ENCODE measurements at places on chromosomes 4 and X.

- DNase-seq = no peak
Measured at GRCh38 chr4:16140231-16140878, 56.5 kb upstream of the PROM1 start.

- no peak for DNase-seq
Measured at GRCh38 chr4:77367638-77368037, 210.6 kb downstream of the CCNG2 start.

DNA sequence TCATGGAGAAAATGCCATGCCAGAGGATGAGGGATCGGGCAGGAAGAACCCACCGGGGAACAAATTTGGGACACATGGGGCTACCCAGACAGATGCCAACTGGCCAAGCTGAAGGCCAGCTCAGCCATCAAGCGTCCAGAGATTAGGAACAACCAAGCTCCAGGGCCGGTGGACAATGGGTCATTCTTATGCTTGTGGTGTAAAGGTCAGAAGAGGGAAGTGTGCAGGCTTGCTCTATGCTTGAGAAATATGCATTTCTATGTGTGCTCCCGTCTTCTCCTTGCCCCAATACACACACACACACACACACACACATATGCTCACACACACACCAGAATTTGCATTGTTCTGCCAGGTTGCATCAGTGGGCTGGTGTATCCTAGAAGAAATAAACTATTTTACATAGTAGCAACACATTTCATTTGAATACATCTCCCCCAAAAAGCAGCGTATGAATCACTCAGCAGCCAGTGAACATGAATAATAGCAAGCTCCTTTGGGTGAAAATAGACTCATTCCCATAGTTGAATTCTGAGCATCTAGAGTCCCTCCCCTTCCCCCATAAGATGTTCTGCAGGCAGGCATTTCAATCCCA lies 201.9 kb upstream of the PPARGC1A start:
- DNase-seq = no peak

DNA sequence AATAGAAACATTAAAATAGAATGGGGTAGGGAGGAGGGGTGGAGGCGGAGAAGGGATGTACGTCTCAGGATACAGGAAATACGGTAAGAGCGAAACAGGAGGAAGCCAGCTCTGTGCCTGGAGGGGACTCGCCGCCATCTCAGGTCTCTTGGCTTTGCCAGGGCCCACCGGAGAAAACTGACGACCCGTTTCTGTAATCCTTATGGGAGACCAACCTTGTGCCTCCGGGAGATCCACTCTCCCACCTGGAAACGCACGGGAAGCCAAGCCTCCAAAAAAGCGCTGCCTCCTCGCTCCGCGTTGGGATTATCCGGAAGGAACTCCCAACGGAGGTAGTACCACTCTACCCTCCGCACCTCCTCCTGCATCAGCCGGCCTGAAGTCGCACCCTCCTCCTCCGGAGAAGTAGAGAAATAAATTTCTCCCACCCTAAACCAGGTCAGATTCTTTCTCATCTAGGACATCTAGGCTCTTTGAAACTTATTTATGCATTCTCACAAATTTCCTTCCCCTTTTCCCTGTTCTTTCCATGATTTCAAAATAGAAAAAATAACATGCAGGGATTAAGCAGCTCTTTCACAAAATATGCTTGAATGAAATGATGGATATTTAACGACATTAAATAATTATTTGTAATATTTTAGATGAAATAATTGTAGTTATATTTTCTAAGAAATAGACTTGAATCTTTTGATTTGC lies at the start of gene NBDY:
Gene NBDY (plus strand): TSS at position 92 of the 699 bp plus-strand sequence. CDS start 111 bp downstream, at position 203.
- DNase-seq = no peak

DNA sequence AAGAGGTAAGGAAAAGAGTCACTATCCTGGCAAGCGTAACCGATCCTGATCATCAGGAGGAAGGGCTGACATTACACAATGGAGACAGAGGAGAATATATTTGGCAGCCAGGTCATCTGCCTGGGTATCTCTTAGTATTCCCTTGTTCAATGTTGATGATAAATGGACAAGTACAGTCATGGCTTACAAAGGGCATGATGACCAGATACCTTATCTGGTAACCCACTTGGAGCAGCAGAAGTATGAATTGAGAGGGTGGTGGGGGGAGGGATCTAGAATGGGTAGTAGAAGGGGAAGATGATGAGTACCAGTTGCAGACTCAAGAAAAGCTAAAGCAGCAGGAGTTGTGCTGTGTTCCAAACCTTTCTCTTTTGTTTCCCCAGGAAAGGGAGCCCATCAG lies 17.3 kb downstream of the F8 start:
- DNase-seq = no peak

- DNase-seq = no peak
Measured at GRCh38 chr4:151197247-151197646, 79.7 kb upstream of the PRSS48 start.

DNA sequence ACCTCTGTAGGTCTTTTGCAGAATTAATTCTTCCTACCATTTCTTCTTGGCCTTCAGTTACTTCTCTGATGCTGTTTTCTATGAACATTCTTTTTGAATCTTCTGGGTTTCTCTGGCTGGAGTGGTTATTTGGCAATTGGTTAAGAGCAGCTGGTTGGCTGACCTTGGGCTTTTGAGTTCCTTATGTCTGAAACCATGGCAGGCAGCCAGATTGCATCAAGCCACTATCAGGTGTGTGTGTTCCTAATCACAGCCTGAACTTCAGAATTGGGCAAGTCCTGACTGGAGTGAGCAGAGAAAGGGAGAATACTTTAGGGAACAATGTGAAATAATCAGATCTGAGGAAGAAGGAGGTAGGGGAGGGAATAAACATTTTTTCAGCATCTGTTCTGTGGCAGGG lies 90.2 kb downstream of the ARHGAP10 start:
- no peak for DNase-seq

GRCh38 chrX:22135171-22135711 lies 103.1 kb downstream of the PHEX start:
- no peak for DNase-seq

GRCh38 chr4:38090455-38091246 lies 130.5 kb downstream of the PTTG2 start:
- DNase-seq = no peak

DNA sequence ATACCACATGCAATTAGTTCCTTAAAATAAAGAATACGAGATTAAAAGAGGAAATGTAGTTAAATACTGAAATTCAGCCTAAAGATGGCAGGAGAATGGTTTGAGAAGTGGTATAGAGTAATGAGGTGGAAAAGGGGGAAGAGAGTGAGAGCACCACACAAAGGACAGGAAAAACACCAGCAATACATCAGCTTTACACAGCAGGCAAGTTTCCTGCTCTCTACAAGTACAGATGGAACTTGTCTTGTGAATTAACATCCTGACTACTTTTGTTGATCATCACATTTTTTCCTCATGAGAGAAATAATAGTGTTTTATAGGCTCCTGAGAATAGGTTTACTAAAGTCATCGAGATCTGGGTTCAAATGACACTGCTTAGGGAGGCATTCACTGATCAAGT lies 2.9 kb upstream of the UNC5C start:
- no peak for DNase-seq

GRCh38 chr4:156976147-156976546 lies 4.5 kb upstream of the PDGFC start:
- no peak for DNase-seq

- DNase-seq = no peak
Measured at GRCh38 chr4:135244696-135245095, 1043.1 kb upstream of the PABPC4L start.

DNA sequence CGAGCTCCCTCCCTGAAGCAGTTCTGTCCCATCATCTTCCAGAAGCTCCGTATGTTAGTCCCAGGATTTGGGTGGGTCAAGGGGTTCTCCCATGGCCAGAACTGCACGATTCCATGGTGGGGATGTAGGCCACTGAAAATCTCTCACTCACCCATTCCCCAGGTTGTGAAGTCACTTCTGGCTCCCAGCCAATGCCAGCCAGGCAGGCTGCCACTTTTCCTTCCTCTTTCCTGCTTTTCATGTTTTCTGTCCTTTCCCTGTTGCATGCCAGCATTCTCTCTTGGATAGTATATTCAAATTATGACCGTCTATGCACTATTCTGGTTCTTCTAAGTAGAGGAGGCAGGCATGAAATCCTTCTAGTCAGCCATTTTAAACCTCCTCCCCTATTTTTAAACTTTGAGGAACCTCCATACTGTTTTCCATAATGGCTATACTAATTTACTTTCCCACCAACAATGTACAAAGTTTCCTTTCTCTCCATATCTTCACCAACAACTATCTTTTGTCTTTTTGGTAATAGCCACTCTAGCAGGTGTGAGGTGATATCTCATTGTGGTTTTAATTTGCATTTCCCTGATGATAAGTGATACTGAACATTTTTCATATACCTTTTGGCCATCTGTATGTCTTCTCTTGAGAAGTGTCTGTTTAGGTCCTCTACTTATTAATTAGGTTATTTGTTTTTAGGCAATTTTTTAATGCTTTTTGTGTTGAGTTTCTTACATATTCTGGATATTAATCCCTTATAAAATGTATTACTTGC lies 182.1 kb upstream of the TET2 start:
- no peak for DNase-seq

GRCh38 chrX:147570483-147570882 lies 341.2 kb upstream of the FMR1 start:
- DNase-seq = no peak

- DNase-seq = no peak
Measured at GRCh38 chrX:72271091-72271788, 5.8 kb downstream of the RPS4X start.

DNA sequence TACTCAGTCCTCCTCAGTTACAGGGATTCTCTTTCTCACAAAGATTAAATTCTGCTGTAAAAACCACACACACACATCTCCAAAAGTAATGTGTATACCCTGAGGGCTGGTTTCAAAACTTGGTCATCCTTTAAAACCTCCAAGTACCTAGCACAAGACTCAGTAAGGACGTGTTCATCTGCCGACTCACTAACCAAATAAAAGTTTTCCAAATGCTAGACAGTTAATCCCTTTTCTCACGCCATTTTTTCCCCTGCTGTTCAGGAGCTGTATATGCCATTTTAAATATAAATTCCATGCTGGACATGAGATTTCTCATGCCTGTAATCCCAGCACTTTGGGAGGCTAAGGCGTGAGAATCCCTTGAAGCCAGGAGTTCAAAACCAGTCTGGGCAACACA lies 3.9 kb upstream of the SAT1 start:
- DNase-seq = no peak

GRCh38 chrX:21047034-21047455 lies 327.2 kb upstream of the CNKSR2 start:
- no peak for DNase-seq

DNA sequence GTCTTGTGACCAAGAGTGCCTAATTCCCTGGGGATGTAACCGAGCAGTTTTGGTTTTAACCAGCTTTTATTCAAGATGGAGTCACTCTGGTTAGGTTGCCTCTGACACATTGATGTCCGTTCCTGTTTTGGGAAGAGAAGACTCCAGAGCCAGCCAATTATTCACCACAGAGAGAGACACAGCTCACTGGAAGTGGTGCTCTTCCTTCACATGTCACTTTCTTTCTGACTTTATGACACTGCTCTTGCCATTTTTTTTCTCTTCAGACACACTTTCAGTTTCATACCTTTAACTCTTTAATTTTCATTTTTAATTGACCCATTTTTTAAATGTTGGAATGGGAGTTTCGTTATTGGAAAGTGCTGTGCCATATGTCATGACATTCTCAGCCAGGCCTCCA lies 418.4 kb upstream of the FSTL5 start:
- DNase-seq = no peak

DNA sequence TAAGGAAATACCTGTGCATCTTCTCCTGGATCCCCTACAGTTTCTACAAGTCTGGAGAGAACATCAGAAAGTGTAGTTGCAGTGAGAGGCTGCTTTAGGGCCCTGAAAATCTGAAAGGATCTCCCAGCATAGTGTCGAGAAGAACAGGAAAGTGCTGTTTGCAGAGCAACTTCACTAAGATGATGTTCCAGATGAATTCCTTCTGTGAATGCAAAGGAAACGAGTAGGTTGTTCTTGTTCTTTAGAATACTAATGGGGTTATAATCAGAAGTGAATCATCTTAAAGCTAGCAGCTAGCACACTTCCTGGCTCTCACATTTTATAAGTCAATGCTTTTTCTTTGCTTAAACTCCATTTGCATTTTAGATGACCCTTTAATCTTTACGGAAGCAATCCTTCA lies 53.7 kb downstream of the ZAR1 start:
- no peak for DNase-seq

DNA sequence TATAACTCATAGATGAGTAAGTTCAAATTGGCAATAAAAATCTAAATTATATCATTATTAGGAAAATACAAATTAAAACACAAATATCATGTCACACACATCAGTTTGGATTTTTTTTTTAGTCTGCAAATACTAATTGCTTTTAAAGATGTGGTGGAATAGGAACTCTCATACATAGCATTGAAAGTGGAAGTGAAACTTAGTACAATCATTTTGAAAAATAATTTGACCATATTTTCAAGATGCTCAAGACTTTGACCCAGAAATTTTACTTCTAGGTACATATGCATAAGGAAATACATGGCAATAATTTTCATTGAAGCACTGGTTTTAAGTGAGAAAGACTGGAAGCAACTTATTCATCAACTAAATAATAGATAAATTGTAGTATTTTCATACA lies 147.5 kb upstream of the SMIM31 start:
- no peak for DNase-seq

GRCh38 chrX:40539214-40540142 lies 41.3 kb upstream of the ATP6AP2 start:
- peak; percentile 44 for DNase-seq

GRCh38 chr4:111921714-111922113 lies 223.5 kb upstream of the FAM241A start:
- no peak for DNase-seq

DNA sequence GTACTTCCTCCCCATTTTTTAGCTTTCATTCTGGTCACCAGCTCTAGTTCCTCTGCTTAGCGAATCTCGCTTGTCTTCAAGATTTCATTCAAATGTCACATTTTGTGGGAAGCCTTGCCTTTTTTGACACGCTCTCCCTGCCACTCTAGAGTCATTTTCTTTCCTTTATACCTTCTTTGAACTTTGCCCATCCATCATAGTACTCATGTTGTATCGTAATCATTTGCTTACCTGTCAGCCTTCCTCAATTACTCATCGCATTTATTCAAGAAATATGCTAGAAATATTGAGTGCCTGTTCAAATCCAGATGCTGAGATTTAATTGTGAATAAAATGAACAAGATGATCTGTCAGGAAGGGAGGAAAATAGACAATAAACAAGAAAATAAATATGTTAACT lies 21.8 kb downstream of the TSPAN7 start:
- DNase-seq = no peak

- no peak for DNase-seq
Measured at GRCh38 chrX:56248492-56248891, 16.3 kb downstream of the KLF8 start.

- DNase-seq = no peak
Measured at GRCh38 chr4:118032691-118033090, 1.6 kb upstream of the NDST3 start.

- DNase-seq = no peak
Measured at GRCh38 chr4:236028-236427, 69.2 kb downstream of the ZNF732 start.

DNA sequence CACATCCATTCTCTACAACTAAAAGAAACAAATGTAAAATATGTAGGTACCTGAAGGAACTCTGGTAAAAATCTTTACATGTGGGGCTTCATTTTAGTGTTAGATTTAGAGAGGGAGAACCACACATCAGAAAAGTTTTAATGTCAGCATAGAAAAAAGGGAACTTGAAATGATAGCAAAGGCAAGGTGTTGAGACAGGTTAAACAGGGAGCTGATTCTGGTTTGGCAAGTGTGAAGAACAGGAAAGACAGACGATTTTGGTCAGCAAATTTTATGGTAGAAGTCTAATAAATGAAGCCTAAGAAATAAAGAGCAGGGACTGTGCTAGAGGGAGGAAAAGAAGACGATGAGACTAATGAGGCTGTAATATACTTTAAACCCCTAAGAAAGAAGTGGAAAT lies 67.6 kb upstream of the COX18 start:
- DNase-seq = no peak

Measured in activated T-helper 1 cell treated with anti-CD3 and anti-CD28 coated beads, Interleukin-2, amount 50 U/mL, for 16 hours (primary cell).